ENCODE measurements at places on chromosomes 13 and 19. TPM values are rescaled to one million over a fixed set of nuclear protein-coding genes. Genes with fewer than 3 reads are reported as not detected.
A peak's percentile ranks its signal among the peaks of the same experiment; 100 is the strongest.

The C1QTNF9 gene
- total RNA-seq: 2.4 TPM

DNA sequence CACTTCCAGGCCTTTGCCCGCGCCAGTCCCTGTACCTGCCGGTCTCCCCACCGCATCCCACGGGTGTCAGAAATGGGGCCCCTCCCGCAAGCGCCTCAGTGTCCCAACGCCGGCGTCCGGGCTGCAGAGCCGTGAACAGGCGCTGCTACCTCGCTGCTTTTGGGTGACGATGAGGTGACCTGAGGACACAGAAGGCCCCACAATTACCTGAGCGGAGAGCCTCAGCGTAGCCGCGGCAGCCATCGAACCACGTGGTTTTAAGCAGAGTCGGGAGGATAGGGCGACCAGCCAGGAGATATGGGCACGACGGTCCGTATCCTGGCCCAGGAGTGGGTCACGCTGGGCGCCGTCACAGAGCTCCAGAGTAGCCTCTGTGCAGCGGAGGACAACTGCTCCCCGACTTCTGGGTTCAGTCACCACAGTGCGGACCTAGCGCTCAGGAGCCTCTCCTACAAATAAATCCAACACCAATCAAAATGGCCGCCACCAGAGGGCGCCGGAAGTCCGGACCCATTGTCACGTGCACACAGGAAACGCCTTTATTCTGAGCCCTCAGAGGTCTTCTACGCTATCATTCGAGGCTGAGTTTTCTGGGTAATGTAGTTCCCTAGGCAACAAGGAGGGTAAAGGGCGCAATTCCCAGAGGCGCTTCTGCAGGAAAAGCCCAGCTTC is at the start of gene ZNF814:
ZNF814 (minus strand) TSS at position 478 of the 672 bp plus-strand sequence; CDS start at position 243, 235 bp downstream.
- DNase-seq: peak; percentile 65

The UNC13A gene
- 0.13 TPM for total RNA-seq

The ZNF439 gene
- 12.7 TPM for total RNA-seq

The PPP5C gene
- total RNA-seq: 46.9 TPM

The EBI3 gene
- 3.0 TPM for total RNA-seq

The KLK6 gene
- 8.8 TPM for total RNA-seq

The ZNF418 gene
- total RNA-seq: 14.0 TPM

DNA sequence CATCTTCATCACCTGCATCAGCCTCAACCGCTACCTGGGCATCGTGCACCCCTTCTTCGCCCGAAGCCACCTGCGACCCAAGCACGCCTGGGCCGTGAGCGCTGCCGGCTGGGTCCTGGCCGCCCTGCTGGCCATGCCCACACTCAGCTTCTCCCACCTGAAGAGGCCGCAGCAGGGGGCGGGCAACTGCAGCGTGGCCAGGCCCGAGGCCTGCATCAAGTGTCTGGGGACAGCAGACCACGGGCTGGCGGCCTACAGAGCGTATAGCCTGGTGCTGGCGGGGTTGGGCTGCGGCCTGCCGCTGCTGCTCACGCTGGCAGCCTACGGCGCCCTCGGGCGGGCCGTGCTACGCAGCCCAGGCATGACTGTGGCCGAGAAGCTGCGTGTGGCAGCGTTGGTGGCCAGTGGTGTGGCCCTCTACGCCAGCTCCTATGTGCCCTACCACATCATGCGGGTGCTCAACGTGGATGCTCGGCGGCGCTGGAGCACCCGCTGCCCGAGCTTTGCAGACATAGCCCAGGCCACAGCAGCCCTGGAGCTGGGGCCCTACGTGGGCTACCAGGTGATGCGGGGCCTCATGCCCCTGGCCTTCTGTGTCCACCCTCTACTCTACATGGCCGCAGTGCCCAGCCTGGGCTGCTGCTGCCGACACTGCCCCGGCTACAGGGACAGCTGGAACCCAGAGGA is 2.6 kb downstream of the P2RY11 start:
- DNase-seq: no peak

- no peak for DNase-seq
Observed at GRCh38 chr13:108494991-108495645, 134.3 kb upstream of the MYO16 start.

The SYDE1 gene
- total RNA-seq: 39.9 TPM

GRCh38 chr19:56088497-56089215 is 32.4 kb downstream of the ZNF787 start:
- DNase-seq: no peak

The WASF3 gene
- 33.3 TPM for total RNA-seq

GRCh38 chr13:74557870-74558269 is 423.7 kb upstream of the KLF12 start:
- DNase-seq: no peak

- no peak for DNase-seq
Observed at GRCh38 chr19:54172471-54173358, at the start of gene TMC4. Gene TMC4 (minus strand): TSS chr19:54173160. CDS start chr19:54173117, 43 bp downstream.

The SLC1A6 gene
- total RNA-seq: not detected

DNA sequence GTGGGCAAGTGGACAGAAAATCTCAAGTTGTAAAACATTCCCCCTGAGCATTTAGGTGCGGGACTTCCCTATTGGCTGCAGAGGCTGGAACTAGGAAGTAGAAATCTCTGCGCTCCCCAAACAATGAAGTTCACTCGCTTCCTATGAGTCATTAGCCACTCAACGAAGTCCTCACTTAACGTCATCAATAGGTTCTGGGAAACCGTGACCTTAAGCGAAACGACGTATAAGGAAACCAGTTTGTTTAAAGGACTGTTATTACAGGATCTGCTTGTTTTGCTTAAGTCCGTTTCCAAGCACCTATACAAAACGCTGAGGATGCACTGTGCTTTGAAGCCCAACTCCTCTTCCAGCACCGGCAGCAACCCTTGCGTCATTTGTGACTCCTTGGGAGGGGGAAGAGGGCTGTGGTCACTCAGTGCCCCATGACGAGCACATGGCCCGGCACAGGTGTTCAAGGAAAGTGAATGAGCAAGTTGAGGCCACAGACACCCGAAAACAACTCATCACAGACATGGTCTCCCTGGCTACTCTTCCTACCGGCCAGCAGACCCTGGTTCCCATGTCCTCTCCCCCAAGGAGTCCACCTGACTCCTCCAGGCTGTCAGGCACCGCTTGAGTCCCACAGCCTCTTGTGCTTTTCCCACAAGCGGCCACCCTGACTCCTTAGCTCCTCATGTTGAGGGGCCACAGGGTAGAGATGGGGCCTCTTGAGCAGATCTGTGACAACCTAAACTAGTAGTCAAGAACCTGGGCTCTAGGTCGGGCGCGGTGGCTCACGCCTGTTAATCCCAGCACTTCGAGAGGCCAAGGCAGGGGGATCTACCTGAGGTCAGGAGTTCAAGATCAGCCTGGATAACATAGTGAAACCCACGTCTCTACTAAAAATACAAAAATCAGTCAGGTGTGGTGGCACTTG is 4.8 kb downstream of the RPS16 start:
- no peak for DNase-seq

The RFPL4AL1 gene
- not detected for total RNA-seq

DNA sequence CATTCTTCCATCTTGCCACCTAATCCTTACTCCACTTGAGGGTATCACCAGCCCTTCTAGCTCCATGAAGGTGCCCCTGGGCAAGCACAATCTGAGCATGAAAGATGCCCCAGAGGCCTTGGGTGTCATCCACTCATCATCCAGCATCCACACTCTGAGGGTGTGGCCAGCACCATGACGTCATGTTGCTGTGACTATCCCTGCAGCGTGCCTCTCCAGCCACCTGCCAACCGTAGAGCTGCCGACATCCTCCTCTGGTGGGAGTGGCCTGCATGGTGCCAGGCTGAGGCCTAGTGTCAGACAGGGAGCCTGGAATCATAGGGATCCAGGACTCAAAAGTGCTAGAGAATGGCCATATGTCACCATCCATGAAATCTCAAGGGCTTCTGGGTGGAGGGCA is 3.1 kb upstream of the KLK3 start:
- no peak for DNase-seq

GRCh38 chr19:48484247-48484893 is 15.2 kb downstream of the CYTH2 start:
- no peak for DNase-seq

The SLC25A41 gene
- total RNA-seq: 0.27 TPM

- DNase-seq: no peak
Observed at GRCh38 chr13:106473154-106473553, 62.3 kb downstream of the EFNB2 start.

The EHD2 gene
- 153 TPM for total RNA-seq

DNA sequence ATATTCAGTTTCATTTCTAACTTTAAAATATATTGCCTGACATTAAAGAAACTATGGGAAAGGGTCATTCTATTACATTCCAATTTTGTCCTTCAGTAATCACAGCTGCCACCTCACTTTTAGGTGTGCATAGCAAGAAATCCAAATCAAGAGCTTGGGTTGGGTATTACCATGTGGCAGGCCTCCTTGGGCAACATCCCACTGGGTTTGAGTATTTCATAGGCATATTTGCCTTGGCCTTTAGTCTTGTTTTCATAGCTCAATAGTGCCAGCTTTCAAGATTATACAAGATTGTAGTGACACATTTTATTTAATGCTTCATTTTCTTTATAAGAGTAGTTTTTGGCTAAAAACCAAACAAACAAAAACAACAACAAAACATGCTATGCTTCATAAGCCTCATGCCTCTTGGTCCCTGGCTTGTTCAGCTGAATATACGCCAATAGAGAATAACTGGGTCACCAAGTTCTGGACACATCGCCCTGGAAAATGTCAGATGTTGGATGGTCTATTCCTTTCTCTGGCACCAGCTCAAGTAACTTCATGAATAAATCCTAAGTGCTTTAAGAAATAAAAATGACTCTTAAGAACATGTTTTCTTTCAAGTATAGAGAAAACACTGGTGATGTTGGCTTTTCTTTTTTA is 167.4 kb upstream of the STARD13 start:
- DNase-seq: no peak

The NTF4 gene
- not detected for total RNA-seq

The PPP1R13L gene
- 20.7 TPM for total RNA-seq

The FGF21 gene
- total RNA-seq: not detected

DNA sequence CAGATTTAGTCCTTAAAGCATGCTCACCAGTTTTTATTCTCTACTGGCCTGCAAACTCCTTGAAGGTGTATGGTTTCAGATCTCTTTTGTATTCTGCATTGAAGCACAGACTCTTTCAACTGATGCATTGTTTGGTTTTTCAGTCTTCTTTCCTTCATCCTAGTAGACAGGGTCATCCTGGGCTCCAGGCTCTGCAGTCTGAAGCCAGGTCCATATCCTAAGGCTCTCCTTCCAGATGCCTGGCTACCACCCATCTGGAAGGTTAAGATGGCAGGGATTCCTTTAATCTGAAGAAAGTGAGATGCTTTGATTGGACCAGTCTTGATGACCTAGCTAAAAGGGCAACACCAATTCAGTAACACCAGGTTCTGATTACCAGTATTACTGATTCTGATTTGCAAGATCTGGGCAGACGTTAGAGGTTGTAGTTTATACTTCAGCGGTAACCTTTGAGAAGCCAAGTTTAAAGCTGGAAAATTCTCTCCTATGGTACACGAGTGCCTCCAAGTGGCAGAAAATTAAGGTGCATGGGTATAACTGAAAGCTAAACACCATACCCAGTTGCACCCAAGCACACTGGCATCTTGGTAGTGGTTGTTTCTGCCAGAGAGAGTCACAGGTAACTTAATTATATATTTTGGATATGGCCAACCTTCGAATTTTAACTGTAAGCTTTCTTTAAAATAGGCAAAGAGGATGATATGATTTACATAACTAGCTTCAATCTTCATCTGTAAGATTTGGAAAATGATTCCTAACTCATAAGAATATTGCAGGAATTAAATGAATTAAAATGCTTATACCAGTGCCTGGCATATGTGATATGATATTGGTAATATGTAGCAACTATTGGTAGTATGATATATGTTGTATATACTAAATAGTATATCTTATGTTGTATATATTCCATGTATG is 1651.9 kb upstream of the MIR17HG start:
- no peak for DNase-seq

DNA sequence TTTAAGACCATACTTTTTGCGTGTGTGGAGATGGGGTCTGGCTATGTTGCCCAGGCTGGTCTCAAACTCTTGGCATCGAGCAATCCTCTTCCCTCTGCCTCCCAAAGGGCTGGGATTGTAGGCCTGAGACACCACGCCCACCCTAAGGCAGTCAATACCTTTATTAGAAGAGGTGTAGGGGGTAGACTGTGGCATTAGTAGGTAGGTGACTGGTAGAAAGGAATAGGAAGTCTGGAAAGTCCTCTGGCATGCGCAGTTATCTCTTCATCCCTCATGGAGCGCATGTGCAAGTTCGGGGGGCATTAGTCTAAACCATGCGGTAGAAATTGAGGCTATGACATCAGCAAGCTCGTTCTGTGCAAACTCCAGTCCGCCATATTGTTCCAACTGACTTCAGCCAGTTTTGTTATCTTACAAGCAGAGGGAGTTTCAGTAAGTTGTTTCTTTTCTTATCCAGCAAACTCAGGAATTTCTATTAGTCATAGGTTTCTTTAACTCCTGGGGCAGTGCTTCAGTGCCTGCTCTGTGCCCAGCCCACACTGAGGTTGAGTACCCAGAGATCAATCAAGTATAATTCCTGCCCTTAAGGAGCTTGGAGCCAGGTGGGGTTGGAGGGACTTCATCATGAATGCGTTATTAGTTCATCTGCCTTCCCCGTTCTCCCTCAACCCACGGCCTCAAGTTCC is 7.3 kb upstream of the RANBP3 start:
- DNase-seq: no peak

DNA sequence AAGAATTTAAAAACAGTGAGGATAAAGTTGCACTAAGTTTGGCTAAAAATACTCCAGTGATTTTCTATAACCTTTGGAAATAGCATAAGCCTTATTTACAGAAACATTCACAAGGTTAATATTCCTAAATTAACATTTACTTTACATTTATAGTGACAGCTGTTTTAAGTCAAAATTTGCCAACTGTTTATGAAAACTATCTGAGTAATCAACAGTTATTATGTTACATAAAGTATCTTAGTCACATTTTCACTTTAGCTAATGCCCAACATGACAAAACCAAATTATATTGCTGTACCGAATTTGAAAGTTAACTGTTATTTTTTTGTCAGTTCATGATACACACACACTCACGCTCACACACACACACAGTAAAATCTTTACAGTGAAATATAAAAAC is 1.2 kb downstream of the TNFRSF19 start:
- DNase-seq: no peak

DNA sequence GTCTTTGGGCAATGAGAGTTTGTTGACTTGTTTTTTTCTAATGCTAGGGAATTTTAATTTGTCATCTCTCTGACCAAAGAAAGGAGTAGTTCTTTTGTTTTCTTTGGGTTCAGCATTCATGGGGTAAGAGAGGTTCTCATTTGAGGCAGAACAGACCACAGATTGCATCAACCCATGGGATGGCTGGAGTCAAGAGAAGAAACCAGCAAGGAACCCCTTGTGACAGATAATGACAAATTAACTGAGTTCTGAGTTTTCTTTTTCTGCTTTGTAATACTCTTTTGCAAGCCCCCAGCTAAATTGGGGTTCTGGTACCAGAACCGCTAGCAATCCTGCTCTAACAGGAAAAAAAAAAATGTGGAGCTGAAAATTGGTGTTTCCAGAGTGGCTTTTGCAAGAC is 864.1 kb downstream of the DIAPH3 start:
- no peak for DNase-seq

The TNNT1 gene
- 1.4 TPM for total RNA-seq

DNA sequence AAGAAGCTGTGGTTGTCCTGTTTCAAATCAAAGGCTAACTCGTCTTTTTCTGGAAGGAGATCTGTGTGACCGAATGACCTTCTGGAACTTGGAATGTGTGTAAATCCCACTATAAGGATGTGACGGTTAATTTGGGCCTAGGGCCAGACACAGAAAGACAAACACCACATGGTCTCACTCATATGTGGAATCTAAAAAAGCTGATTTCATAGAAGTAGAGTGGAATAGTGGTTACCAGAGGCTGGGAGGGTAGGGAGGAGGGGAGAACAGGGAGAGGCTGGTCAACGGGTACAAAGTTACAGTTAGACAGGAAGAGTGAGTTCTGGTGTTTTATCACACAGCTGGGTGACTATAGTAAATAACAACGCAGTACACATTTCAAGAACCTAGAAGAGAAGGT is 39.3 kb upstream of the RGCC start:
- DNase-seq: no peak

The ARRDC5 gene
- 1.1 TPM for total RNA-seq
